ENCODE measurements at places on chromosomes 4 and X. TPM values are rescaled to one million over a fixed set of nuclear protein-coding genes. Genes with fewer than 3 reads are reported as not detected.

Gene RHOXF2
- not detected for total RNA-seq

DNA sequence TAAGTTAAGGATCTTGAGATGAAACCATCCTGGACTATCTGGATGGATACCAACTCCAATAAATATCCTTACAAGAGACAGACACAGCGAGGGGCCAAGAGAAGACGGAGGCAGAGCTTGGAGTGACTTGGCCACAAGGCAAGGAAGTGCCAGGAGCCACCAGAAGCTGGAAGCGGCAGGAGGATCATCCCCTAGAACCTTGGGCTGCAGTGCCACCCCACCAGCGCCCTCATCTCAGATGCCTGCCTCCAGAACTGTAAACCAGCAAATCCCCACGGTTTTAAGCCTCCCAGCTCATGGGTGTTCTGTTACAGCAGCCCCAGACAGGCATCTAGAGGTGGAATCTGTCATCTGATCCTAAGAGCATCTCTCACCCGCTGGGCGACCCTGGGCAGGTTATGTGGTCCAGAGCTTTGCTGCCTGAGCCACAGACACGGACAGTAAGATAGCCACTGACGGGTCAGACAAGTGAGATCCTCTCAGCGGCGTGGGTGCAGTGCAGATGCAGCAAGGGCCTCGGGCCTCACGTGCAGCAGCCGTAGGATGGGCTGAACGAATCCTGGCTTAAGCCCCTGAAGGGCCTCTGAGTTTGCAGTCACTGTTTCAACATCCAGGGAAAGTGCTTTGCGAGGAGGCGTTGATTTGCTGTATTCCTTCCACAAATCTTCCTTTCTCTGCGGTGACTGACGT lies 25.1 kb upstream of the MXD4 start:
- DNase-seq, result peak; percentile 4
- H3K4me1 ChIP-seq, result peaks cover 7% of the 10 kb centered on the region
- no peaks in the 10 kb centered on the region for H3K36me3 ChIP-seq
- no peak overlapping the region for H3K4me3 ChIP-seq
- no peak overlapping the region for H3K27ac ChIP-seq

Gene MAGEA2
- total RNA-seq, result not detected

GRCh38 chr4:181661090-181661489 lies 582.1 kb upstream of the TENM3 start:
- no peaks in the 10 kb centered on the region for H3K36me3 ChIP-seq
- H3K27me3 ChIP-seq, result no peaks in the 10 kb centered on the region
- peak; percentile 85 for DNase-seq
- no peak overlapping the region for H3K27ac ChIP-seq

DNA sequence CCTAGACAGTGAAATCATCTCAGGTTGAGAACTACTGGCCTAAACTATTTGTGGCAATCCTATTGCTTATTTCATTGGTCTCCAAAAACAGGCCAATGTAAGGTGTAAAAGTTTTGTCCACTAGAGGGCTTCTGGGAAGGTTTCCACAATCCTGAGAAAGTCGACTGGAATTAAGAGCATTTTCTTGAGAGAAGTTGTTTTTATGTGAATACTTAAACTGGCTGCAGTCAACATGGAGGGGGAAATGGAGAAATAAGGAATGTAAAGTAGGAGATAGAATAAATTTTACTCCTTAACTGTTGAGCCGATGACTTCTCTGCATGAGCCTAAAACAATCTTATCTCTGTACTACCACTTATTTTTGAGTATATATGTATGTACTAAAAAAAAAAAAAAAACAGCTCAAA lies 11.0 kb upstream of the EIF4E start:
- H3K4me1 ChIP-seq, result peaks cover 2% of the 10 kb centered on the region
- H3K27ac ChIP-seq, result no peak overlapping the region
- no peaks in the 10 kb centered on the region for H3K36me3 ChIP-seq
- no peaks in the 10 kb centered on the region for H3K27me3 ChIP-seq

- H3K27me3 ChIP-seq, result no peaks in the 10 kb centered on the region
- H3K36me3 ChIP-seq, result no peaks in the 10 kb centered on the region
- H3K4me3 ChIP-seq, result no peak overlapping the region
- no peak for DNase-seq
Measured at GRCh38 chr4:139857977-139858376, 192.4 kb downstream of the MGST2 start.

Gene SUV39H1
- 6.6 TPM for total RNA-seq

- peak; percentile 0 for DNase-seq
- no peak overlapping the region for H3K4me3 ChIP-seq
- H3K27ac ChIP-seq, result no peak overlapping the region
- H3K36me3 ChIP-seq, result no peaks in the 10 kb centered on the region
- no peaks in the 10 kb centered on the region for H3K4me1 ChIP-seq
Measured at GRCh38 chr4:92618968-92619367, 315.2 kb downstream of the GRID2 start.

GRCh38 chr4:86403575-86403974 lies 43.7 kb upstream of the MAPK10 start:
- no peaks in the 10 kb centered on the region for H3K4me1 ChIP-seq
- H3K27ac ChIP-seq, result no peak overlapping the region
- H3K4me3 ChIP-seq, result no peak overlapping the region
- H3K27me3 ChIP-seq, result no peaks in the 10 kb centered on the region
- no peak for DNase-seq
- no peaks in the 10 kb centered on the region for H3K36me3 ChIP-seq

DNA sequence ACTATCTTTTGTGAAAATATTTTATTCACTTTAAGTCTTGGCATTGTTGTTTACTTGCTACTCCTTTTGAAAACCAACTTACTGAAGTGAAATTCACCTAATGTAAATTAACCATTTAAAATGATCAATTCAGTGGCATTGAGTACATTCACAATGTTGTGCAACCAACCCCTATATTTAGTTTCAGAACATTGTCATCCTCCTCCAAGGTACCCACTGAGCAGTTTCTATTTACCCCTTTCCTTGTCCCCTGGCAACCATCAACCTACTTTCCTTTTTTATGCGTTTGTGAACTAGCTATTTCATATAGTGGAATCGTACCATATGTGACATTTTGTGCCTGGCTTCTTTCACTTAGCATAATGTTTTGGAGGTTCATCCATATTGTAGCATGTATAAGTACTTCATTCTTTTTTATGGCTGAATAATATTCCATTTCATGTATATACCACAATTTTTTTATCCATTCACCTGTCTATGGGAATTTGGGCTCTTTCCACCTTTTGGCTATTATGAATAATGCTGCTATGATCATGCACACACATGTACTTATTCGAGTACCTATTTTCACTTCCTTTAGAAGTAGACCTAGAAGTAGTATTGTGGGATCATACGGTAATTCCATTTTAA lies 85.0 kb downstream of the WWC2 start:
- no peaks in the 10 kb centered on the region for H3K27me3 ChIP-seq
- H3K4me1 ChIP-seq, result peaks cover 6% of the 10 kb centered on the region
- H3K4me3 ChIP-seq, result no peak overlapping the region
- no peak overlapping the region for H3K27ac ChIP-seq

DNA sequence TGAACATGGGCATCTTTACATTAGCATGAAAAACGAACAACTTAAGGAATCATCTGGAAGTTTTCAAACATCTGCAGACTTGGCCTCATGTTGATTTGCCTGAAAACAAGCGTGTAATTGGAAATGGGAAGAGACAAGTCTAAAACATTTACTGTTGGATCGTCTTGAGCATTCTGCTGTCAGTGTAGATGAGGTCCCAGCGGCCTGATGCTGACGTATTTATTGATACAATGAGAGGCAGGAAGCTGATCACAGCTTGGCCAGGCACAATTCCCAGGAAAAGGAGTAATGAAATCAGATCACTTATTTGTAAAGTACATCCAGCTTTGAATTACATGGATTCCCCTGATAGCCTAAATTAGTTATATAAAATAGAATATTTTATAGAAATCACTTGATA lies 210.6 kb downstream of the CLCN4 start:
- no peaks in the 10 kb centered on the region for H3K36me3 ChIP-seq
- no peaks in the 10 kb centered on the region for H3K4me1 ChIP-seq
- no peak overlapping the region for H3K27ac ChIP-seq
- H3K4me3 ChIP-seq, result no peak overlapping the region
- no peaks in the 10 kb centered on the region for H3K27me3 ChIP-seq

GRCh38 chrX:19725641-19726040 lies 161.8 kb downstream of the SH3KBP1 start:
- H3K27ac ChIP-seq, result no peak overlapping the region
- no peaks in the 10 kb centered on the region for H3K27me3 ChIP-seq
- DNase-seq, result peak; percentile 12

- DNase-seq, result no peak
- H3K4me1 ChIP-seq, result no peaks in the 10 kb centered on the region
- no peak overlapping the region for H3K27ac ChIP-seq
- H3K4me3 ChIP-seq, result no peak overlapping the region
- H3K36me3 ChIP-seq, result no peaks in the 10 kb centered on the region
- no peaks in the 10 kb centered on the region for H3K27me3 ChIP-seq
Measured at GRCh38 chr4:76677571-76678326, 220.2 kb downstream of the SOWAHB start.
